ENCODE measurements at places on chromosomes 5 and 9.

GRCh38 chr9:13410566-13411031 lies 131.1 kb upstream of the MPDZ start:
- no peak for DNase-seq

- DNase-seq = no peak
Measured at GRCh38 chr5:161009194-161009593, 157.2 kb upstream of the ATP10B start.

GRCh38 chr9:134243778-134244467 lies 79.6 kb upstream of the RNU6ATAC start:
- no peak for DNase-seq

DNA sequence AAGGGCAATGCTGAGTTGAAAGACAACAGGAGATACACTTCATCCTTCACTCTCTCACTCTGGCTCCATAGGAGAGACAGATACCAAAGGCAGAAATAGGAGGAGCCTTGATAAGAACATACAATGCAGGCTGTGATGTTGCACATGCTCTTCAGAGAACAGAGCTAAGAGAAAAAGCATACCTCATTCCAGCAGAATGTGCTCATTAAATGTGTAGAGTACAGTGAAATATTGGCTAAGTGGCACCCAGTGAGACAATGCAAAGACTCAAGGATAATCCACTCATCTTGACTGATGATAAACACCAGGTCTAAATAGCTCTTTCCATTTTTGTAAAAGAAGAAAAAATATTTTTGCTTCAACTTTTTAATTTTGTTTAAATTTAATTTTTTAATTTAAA lies 139.7 kb downstream of the OR2K2 start:
- DNase-seq = no peak

DNA sequence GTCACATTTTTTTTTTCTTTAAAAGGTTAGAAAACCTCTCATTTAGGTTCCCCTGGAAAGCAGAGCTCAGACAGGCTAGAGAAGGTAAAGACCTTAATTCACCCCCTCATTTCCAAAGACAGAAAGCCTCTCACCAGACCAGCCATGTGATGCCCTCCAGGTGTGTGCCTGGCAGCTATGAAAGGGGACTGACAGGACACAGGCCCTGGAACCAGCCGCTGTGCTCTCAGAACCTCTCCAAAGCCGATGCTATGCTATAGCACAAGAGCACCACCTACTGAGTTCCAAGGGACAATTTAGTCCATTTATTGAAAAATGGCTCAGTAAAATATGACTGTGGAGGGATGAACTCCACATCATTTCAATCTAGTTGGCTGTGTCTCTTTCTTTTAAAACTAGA lies 48.8 kb downstream of the FANCC start:
- DNase-seq = peak; percentile 77

GRCh38 chr5:132901036-132901435 lies 27.6 kb downstream of the LEAP2 start:
- DNase-seq = no peak

DNA sequence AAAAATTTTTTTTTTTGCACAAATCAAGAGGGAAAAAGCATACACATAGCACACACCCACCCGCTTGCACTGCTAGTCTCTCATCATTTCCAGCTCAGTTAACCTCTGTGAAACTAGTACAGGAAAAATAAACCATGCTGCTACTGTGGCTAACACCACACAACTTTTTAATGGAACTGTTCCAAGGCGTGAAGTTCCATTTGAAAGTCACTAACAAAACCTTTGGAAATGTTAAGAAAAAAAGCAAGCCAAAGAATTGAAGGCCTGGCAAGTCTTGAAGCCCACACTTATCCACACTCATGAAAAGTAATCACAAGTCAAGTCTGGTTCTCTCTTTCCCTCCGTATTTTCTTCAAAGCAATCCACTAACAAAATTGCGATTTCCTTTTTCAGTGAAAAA lies 116.3 kb downstream of the FANCC start:
- DNase-seq = no peak

DNA sequence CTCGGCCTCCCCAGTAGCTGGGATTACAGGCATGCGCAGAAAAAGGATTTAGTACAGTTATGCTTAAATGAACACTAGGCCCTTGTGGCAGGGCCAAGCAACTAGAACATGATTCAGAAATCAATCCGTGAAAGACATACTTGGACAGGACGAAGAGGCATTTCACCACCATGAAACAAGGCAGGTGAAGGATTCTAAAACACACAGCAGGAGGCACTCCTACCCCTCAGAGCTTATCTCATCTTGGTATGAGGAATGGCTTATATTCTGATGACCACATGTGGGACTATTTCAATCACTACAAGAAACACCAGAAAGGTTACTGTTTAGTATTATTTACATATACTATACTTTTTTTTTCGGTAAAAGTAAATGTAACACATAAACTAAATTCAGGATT lies 15.7 kb downstream of the OR2S2 start:
- DNase-seq = no peak

DNA sequence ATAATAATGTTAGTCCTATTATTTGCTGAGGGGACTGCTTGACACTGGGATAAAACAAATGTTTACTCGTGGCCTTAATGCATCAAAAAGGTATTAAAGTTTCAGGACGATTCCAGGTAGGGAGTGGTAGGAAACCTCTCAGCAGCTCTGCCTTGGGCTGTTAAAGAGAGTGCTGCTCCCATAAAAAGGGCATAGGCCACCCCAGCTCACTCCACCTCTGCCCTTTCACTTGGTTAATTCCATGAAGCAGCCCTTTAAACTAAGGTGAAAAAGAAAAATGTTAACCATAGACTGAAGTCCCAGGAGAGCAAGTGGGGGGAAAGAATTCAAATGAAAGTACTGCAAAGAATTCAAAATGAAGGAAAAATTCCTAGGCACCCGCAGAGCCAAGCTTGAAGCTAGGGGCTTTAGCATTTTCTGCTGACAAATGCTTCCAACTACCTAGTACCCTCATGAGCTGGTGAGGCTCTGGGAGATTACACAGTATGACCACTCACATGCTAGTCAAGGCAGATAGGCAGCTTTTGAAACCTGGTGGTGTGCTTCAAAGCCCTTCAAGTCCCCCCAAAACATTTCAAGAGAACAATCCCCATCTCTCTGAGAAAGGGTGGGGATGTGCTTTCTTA lies 8.5 kb downstream of the KLF9 start:
- DNase-seq = no peak

GRCh38 chr5:88877826-88878225 lies 5.2 kb downstream of the MEF2C start:
- no peak for DNase-seq

- DNase-seq = peak; percentile 83
Measured at GRCh38 chr5:68534131-68534940, 318.8 kb downstream of the PIK3R1 start.

DNA sequence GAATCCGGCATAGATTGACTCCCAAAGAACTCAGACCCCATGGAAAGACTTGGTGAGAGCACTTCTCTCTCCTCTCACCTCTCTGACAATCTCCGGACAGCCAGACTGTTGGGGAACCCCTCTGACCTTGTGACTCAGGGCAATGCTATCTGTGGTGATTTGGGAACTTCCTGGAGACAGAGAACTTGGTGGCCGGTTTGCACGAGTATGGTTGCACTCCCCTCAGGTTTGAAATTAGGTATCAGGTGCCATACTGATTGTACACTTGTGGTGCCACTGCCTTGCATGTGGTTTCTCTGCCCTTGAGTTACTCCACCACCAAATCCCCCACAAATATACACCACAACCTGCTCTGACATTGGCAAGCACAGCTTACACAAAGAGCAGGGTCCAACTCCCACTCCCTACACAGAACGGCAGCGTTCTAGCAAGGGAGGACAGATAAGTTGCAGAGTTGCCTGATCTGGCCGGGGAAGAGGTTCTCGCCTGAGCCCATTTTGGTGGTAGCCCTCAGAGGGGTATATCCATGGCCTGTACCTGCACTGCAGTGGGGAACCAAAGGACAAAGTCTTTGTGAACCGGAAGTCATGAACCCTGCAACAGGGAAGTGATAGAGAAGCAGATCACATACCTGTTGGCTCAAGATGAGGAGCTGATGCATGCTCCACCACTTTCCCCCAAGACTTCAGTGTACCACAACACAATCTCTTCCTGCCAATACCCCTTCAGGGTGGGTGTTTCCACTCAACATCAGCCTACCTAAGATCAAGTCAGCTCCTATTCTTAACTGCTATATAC lies 255.1 kb downstream of the MCTP1 start:
- DNase-seq = no peak

GRCh38 chr5:59040024-59040803 lies 457.3 kb downstream of the RAB3C start:
- DNase-seq = no peak

GRCh38 chr9:20684875-20685696 lies 1.0 kb downstream of the FOCAD start:
- no peak for DNase-seq

GRCh38 chr9:113564498-113565237 lies 101.1 kb downstream of the RGS3 start:
- peak; percentile 83 for DNase-seq

DNA sequence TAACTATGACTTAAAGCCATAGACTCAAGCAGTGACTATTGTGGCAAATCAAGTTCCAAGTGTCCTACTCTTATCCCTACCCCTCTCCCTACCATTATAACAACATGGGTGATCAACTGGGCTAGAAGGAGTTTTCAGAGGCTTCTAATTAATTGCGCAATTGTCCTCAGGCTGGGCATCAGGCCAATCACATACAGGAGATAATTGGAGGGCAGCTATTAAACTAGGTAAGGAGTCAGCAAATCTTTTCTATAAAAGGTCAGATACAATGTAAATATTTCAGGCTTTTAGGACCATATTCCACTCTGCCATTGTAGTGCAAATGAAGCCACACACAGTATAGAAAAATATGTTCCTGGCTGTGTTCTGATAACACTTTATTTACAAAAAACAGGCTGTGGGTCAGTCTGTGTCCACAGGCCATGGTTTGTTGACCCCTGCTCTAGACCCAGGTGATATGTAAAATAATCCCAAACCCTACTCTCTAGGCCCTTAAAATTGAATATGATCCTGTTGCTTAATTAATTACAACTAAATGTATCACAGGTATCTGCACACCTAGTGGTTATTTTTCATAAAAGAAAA lies 141.4 kb upstream of the PIK3R1 start:
- DNase-seq = no peak

- DNase-seq = no peak
Measured at GRCh38 chr5:132325691-132326090, 31.5 kb downstream of the SLC22A4 start.

DNA sequence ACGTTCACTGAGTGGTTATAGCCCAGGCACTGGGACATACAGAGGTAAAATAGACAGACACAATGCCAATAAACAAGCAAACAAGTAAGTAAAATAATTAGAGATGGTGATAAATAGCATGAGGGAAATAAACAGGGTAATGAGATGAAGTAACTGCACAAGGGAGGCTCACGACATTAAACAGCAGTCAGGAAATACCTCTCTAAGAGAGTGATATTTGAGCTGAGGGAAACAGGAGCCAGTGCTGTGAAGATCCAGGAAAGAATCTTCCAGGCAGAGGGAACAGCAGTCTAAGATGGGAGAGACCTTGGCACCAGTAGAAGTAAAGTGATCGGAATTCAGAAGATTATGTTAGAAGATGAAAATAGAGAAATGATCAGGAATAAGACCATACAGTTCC lies 279.4 kb downstream of the HINT1 start:
- DNase-seq = peak; percentile 33

DNA sequence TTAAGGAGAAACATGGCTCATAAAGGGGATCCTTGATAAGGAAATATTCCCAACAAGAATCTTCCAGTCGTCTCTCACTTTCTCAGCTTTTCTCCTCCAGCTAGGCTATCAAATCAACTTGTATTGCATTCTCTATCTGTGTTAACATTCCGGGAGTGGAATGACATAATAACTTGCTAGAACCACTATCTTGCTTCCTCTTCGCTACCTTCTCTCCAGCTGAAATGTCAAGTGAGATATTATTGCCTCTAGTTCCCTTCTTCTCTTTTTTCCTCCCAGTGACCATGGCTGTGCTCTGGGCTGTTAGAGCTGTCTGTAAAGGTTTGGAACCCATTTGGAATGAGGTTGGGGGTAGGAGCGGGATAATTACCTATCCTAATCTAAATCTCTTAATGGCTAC lies 1329.5 kb upstream of the WWC1 start:
- DNase-seq = no peak

GRCh38 chr9:118701985-118702384 lies 667.2 kb downstream of the BRINP1 start:
- DNase-seq = no peak

- peak; percentile 48 for DNase-seq
Measured at GRCh38 chr5:174608631-174609097, 115.7 kb upstream of the MSX2 start.

- peak; percentile 7 for DNase-seq
Measured at GRCh38 chr9:22528485-22528884, 81.9 kb downstream of the DMRTA1 start.

- DNase-seq = no peak
Measured at GRCh38 chr5:80963966-80964481, 3.9 kb downstream of the RASGRF2 start.

GRCh38 chr5:104111632-104112031 lies 549.0 kb upstream of the NUDT12 start:
- DNase-seq = no peak

GRCh38 chr9:94120854-94121376 lies 36.7 kb downstream of the PTPDC1 start:
- DNase-seq = no peak

DNA sequence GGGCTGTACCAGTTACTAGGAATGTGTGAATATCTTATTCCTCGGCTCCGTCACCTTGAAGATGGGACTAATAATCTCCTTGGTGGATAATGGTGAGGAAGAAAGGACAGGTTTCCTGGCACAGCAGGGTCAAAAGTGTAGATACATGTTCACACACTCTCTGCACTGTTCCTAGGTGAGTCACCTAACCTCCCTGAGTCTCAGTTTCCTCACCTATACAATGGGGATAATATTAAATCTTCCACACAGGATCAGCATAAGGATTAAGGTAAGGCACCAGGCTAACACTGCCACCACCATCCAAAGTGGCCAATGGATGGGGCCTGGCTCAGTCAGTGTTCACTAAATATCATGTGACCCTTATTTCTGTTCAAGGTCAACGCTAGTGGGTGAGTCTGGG lies 66.9 kb downstream of the PSMB7 start:
- no peak for DNase-seq

GRCh38 chr9:125119643-125120286 lies 23.6 kb downstream of the SCAI start:
- DNase-seq = no peak

GRCh38 chr5:29193972-29194371 lies 1999.5 kb upstream of the CDH6 start:
- DNase-seq = no peak

GRCh38 chr5:169772256-169772655 lies 135.2 kb downstream of the DOCK2 start:
- no peak for DNase-seq

- DNase-seq = no peak
Measured at GRCh38 chr5:138947780-138948179, 72.6 kb upstream of the LRRTM2 start.
